ENCODE measurements at places on chromosomes 2 and 18. TPM values are rescaled to one million over a fixed set of nuclear protein-coding genes. Genes with fewer than 3 reads are reported as not detected.

Gene ELOA2
- total RNA-seq, result not detected

Gene PRSS56
- total RNA-seq, result not detected

Gene CDH2
- total RNA-seq, result 220 TPM

Gene CCDC68
- total RNA-seq, result 1.0 TPM

Gene SPDYA
- not detected for total RNA-seq

Gene SERPINB12
- total RNA-seq, result not detected

Gene ADAM23
- total RNA-seq, result 0.33 TPM

Gene ZNF521
- 4.9 TPM for total RNA-seq

Gene SULT1C3
- total RNA-seq, result not detected

Gene AQP12B
- total RNA-seq, result not detected

Gene LBH
- 123 TPM for total RNA-seq

Gene COL5A2
- 239 TPM for total RNA-seq

Gene GPR155
- 2.8 TPM for total RNA-seq

Gene NAT8
- not detected for total RNA-seq

Gene CYRIA
- 4.3 TPM for total RNA-seq

Gene SP140
- 0.25 TPM for total RNA-seq

Gene MARS2
- 7.5 TPM for total RNA-seq

Gene SH2D6
- not detected for total RNA-seq

Gene AMER3
- not detected for total RNA-seq

Gene CRYGC
- total RNA-seq, result not detected

Gene STK39
- 8.7 TPM for total RNA-seq

Gene TGFA
- 7.2 TPM for total RNA-seq

Gene FOXI3
- total RNA-seq, result not detected

Gene FARSB
- total RNA-seq, result 12.0 TPM

Gene IFIH1
- 6.3 TPM for total RNA-seq

Gene CNPPD1
- 31.6 TPM for total RNA-seq

Gene CNTNAP5
- total RNA-seq, result not detected

Gene EIF4E2
- 85.1 TPM for total RNA-seq

Gene PAX8
- total RNA-seq, result 118 TPM

Gene SKA1
- total RNA-seq, result 35.8 TPM

Gene INO80B
- 16.8 TPM for total RNA-seq

Gene TLK1
- total RNA-seq, result 13.0 TPM

Gene TXNDC9
- 43.2 TPM for total RNA-seq

Gene WDR35
- total RNA-seq, result 6.5 TPM

Gene VWA3B
- under 0.01 TPM for total RNA-seq

Gene NTSR2
- not detected for total RNA-seq

Gene GPR75
- 0.98 TPM for total RNA-seq

Gene ESCO1
- 4.4 TPM for total RNA-seq

Gene REG1B
- not detected for total RNA-seq

Gene TMEM163
- total RNA-seq, result 1.0 TPM

Gene TEKT4
- not detected for total RNA-seq

Gene SKOR2
- not detected for total RNA-seq

Gene DAPL1
- total RNA-seq, result 5.3 TPM

Gene RAB31
- 33.3 TPM for total RNA-seq

Gene ABHD1
- 0.89 TPM for total RNA-seq

Gene LIMS1
- 143 TPM for total RNA-seq

Gene KLHL41
- under 0.01 TPM for total RNA-seq

Measured in mesangial cell (primary cell).